ENCODE measurements at places on chromosomes 7 and 10.
A peak's percentile ranks its signal among the peaks of the same experiment; 100 is the strongest.

GRCh38 chr7:78345979-78346378, 547.4 kb downstream of the PHTF2 start:
- no peak for DNase-seq

- no peak for DNase-seq
These were observed 61.9 kb upstream of the SAMD8 start for GRCh38 chr10:75049316-75050148.

DNA sequence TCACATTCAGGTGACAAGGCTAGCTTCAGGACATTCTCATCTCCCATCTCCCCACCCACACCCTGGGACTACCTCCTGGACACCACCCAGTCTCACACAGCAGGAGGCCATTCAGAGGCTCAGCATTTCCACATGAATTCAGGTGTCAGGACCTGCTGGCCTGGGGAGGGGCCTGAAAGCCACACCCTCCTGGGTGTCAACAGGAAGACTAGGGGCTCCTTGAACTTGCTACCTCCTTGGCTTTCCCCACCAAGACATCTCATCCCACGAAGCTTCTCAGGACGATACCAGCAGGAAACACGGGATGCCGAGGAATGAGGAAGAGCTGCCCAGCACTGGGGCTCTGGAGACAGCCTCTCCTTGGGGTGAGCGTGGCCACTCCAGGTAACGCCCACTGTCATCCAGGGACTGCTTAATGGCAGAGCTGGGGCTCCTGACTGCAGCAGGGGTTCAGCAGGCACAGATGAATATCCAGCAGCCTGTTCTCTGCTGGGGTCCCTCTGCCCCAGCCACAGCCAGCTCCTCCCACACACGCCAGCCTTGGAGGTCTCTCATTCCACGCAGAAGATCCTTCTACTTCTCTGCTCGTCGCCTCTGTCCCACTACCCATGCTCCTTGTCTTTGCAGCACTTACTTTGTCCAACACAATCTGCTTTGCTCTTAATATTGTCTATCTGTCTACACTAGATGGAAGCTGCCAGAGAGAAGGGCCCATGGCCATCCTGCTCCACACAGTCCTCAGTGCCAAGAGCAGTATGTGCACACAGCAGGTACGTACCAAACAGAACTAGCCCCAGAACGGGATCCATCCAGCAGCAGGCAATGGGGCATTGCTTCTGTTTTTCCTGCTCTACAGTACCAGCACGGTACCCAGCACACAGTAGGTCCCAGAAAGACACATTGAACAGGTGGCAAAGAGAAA, 88.7 kb downstream of the FAM53B start:
- no peak for DNase-seq

DNA sequence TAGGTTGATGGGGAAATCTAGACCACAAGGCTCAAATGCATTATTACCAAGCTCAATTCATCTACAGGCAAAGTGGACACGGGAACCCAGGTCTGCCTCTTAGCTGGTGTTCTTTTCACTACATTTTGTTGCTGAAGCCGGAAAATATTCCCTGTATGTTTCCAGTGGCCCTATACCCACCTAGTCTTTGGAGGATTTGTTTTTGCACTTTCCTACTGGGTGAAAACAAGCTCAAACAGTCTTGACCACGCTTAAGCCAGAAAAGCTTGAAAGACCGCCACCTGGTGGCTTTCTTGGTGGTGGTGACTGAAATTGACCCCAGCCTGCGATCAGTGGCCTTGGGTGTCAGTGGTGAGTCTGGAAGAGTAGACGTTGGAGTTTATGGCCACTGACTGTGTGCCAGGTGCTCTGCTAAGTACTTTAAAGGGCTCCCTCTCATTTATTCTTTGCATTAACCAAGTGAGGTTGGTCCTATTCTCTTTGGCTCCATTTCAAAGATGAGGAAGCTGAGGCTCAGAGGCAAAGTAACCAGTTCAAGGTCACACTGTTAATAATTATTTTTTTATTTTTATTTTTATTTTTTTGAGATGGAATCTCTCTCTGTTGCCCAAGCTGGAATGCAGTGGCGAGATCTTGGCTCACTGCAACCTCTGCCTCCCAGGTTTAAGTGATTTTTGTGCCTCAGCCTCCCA, 11.1 kb upstream of the CRTAC1 start:
- DNase-seq = peak; percentile 26

DNA sequence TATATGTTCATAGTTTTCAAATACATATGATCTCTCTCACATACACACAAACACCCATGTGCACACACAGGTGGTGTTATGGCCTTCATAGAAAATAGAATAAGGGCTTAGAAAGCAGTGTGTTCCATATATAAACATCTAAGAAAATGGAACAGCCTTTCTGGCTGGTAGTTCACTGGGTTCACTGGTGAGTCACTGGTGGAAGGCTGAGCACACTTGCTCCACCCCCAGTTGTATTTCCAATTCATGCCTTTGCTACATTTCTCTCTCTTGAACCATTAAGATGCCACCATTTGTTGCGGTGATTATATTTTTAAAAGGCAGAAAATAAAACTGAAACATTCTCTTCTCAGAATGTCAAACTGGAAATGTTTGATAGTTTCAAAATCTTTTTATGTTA, 252.1 kb downstream of the GLI3 start:
- no peak for DNase-seq

GRCh38 chr10:98150544-98150943, 16.1 kb downstream of the R3HCC1L start:
- no peak for DNase-seq

- no peak for DNase-seq
These were observed 34.0 kb downstream of the FGF8 start for GRCh38 chr10:101741938-101742337.

- DNase-seq = no peak
These were observed 27.7 kb upstream of the AP5Z1 start for GRCh38 chr7:4747746-4748145.

- DNase-seq = no peak
These were observed 482.5 kb downstream of the SEMA3D start for GRCh38 chr7:84704380-84704779.

DNA sequence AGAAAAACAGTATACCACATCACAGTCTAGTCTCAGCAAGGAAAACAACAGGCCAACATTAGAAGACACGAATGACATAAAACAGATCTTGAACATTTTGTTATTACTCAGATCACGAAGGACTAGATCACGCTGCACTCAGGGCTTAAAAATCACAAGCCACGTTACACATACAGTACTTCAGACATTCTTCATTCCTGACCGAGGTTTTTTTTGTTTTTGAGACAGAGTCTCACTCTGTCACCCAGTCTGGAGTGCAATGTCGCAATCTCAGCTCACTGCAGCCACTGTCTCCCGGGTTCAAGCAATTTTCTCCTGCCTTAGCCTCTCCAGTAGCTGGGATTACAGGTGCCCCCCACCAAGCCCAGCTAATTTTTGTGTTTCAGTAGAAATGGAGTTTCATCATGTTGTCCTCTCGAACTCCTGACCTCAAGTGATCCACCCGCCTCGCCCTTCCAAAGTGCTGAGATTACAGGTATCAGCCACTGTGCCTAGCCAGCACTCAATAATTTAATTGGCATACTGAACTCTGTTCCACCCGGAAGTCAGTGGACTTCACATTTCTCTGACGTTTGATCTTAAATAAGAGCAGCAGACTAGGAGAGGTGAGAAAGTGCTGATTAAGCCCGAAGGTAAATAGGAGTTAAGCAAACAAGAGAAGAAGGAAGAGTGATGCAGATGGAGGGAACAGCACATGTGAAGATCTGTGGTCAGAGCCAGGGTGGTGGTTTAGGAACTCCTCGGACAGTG, 3.5 kb downstream of the AIMP2 start:
- no peak for DNase-seq

DNA sequence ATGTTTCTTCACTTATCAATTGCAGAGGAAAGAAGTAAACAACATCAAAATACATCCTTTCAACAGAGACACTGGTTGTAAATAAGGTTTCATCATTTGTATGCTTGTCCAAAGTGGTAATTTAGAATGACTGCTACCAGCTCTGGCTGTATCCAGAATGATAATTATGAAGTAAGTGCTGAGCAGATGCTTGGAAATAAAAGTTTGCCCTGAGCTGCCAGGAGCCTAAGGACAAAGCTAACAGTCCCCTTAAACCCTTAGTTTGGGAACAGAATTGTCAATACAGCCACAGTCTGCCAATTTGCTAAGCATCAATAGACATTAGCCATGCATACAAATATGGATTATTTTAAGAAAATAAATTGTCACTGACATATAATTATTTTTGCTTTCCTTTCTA, 147.0 kb upstream of the SLC13A1 start:
- DNase-seq = no peak

GRCh38 chr7:87424075-87424474, 51.4 kb downstream of the ABCB4 start:
- no peak for DNase-seq

DNA sequence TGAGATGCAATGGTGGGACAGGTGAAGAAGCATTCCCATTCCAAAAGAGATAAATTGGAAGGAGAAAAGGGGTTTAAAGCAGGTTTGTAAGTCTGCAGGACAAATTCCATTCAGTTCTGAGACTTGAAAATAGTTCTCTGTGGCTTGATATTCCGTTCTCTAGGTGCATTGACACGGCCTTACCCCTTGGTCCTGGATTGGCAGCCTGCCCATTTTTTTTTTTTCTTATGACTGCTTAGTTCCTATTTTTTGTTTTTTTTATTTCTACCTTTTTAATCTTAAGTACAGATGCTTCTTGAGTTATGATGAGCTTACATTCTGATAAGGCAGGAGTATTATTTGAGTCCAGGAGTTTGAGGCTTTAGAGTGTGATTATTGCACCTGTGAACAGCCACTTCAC, 70.6 kb downstream of the MLLT10 start:
- DNase-seq = no peak

- DNase-seq = no peak
These were observed 331.6 kb downstream of the GFRA1 start for GRCh38 chr10:115941361-115941771.

- no peak for DNase-seq
These were observed 119.6 kb downstream of the DOCK1 start for GRCh38 chr10:127024685-127025435.

DNA sequence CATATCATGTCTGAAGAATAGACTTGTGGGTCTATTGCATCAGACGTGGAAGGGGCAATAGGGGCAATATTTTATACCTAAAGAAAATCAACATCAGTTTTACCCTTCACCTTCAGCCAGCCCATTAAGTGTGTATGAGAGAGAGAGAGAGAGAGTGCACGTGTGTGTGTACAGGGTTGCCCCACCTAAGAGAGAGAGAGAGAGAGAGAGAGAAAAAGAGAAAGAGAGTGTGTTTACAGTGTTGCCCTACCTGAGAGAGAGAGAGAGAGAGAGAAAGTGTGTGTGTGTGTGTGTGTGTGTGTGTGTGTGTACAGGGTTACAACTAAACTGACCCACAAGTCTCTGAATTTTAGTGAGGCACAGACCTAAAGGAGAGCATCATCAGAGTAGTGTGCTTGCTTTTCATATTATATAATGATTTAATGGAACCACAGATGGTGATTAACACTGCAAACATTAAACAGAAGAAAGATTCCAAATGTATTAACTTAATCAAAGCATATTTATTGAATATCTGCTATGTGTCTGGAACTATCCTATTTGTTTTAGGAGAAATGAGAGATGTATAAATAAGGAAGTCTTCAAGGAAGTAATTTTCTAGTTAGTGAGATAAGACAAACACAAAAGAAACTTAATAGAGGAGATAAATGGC, 66.8 kb downstream of the CD36 start:
- DNase-seq = no peak

DNA sequence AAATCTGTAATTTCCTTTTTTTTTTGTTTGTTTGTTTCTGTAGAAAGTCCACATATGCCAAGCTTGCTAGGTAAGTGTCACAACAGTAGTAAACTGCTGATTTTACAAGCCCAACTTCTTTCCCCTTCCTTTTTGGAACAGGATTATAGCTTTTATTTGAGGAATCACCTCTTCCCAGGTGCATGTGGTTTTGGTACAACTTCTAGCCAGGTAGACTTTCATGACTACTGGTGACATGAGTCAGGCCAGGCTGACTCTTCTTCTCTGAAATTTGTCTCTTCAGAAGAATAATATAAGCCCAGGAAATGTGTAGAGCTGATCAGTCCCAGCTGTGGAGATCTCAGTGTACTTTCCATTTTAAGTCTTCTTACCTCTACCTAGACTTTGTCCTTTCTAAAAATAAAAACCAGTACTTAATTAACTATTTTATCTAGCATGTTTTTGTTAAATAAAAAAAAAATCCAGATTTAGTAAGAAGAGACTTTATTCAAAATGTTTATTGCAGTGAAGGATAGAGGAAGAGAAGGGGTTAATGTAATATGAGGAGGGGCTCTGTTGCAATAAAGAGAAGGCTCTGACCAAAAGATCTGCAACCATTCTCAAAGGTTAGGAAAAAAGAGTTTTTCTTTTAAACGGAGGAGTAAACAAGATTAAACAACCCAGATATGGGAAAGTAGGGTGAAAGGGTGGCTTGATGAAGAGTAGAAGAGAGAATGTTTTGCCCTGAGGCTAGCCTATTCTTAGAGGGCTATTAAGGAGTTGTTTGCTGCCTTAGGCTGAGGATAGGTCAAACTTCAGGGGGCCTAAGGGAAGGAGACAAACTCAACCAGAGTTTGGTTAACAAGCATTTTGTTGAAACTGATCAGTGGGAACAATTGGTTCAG, 664.2 kb downstream of the SORCS1 start:
- no peak for DNase-seq

DNA sequence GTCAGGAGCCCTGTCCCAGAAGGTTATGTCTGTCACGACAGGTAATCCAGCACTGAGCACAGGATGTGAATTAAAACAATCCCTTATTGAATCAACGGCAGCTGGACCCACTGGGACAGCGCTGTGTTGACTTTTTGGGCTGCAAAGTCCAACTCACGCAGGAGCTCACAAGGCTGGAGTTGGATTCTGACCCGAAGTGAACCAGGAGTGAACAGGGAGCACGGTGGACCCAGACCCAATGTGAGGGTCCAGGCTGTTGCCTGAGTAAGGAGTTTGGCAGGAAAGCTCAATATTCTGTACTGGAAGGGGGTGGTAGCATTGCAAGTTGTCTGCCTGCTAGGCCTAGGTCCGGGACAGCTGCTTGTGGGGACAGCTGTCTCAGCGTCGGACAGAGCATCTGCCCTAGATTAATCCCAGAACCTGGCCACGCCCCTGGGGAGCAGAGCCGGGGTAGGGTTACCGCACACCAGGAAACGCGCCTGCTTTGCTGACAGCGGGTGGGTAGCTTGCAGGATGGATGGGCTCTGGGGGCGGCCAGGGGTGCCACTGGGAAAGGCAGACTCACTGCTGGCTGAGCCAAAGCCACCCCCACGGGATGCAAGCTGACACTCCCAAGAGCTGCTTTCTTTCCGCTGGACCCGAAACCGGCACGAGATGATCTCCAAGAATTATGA, 24.0 kb downstream of the COL26A1 start:
- DNase-seq = peak; percentile 77

DNA sequence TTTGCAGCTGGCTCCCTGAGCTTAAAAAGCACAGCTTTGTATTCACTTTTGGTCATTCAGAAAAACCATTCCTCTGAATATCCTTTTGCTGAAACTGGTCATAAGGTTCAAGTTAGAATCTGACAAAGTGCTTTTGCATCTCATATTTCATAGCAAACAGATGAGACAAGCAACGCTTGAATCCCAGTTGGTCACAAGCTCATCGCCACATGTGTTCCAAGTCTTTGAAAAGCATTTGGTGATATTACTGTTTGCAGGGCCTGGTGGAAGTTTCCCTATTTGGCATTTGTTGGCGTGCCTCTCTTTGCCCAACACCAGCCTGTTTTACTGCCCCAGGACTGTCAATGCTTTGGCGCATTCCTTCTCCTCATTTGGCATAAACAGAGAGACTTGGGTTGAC, 10.3 kb downstream of the TACC2 start:
- peak; percentile 40 for DNase-seq

- DNase-seq = no peak
These were observed 80.2 kb downstream of the RNF216 start for GRCh38 chr7:5701085-5701914.
